ENCODE measurements at places on chromosomes 2 and 18. TPM values are rescaled to one million over a fixed set of nuclear protein-coding genes. Genes with fewer than 3 reads are reported as not detected.
A peak's percentile ranks its signal among the peaks of the same experiment; 100 is the strongest.

Gene IMPA2
- 128 TPM for total RNA-seq

DNA sequence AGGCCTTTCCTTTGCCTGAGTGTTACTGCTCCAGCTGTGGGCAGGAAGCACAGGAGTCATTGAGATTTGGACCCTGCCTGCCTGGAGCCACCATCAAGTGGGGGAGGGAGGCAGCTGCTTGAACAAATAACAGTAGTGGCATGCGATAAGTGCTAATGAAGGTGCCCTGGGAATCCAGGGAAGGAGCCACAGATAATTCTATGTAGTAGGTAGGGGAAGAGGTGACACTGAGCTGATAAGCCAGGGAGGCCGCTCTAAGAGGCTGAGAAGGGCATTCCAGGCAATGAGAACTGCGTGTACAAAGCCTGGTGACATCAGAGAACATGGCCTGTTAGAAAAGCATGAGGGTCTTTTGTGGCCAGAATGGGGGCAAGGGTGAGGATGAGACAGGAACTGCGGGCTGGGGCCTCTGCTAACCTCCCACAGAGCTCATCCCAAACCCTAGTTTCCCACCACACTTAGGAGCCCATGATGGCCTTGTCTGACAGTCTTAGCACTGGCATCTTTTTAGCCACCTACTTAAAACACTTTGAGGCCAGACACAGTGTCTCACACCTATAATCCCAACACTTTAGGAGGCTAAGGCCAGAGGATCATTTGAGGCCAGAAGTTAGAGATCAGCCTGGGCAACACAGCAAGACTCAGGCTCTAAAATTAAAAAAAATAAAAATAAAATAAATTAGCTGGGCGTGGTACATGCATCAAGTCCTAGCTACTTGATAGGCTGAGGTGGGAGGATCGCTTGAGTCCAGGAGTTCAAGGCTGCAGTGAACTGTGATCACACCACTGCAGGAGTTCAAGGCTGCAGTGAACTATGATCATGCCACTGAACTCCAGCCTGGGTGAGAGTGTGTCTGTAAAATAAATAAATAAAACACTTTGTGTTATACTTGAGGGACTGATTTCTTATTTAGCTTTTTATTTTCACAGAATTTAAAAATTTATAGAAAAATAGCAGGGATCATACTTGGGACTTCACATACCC lies 58.9 kb downstream of the TET3 start:
- DNase-seq, result no peak

Gene STAMBP
- 30.4 TPM for total RNA-seq

DNA sequence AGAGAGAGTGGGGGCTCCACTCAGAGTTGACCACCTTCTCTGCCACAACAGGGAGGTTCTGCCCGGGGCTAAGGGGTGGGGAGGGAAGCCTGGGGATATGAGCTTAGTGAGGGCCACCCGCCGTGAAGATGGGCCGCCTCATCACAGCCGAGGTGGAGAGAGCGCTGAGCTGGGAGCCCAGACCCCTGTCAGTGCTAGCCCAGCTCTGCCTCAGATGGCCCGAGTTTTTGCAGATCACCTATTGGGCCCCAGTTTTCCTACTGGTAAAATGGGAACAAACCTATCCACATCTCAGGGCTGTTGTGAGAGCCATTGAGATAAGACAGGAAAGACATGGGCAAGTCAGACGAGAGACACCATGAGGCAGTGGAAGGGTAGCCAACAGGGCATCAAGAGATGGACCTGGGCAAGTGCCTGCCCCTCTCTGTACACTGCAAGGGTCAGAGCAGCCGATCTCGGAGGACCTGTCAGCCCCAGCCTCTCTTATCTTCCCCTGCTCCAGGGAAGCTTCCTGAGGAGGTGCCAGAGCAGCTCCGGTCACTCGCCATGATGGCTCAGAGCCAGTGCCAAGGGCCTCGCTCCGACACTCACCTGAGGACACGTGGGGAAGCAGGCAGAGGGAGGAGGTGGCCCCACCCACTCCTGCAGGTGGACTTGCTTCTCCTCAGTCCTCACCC lies 88.9 kb downstream of the MCFD2 start:
- no peak for DNase-seq

GRCh38 chr2:111909079-111909478 lies 10.7 kb downstream of the MERTK start:
- DNase-seq, result no peak

Gene HDAC4
- 76.6 TPM for total RNA-seq

DNA sequence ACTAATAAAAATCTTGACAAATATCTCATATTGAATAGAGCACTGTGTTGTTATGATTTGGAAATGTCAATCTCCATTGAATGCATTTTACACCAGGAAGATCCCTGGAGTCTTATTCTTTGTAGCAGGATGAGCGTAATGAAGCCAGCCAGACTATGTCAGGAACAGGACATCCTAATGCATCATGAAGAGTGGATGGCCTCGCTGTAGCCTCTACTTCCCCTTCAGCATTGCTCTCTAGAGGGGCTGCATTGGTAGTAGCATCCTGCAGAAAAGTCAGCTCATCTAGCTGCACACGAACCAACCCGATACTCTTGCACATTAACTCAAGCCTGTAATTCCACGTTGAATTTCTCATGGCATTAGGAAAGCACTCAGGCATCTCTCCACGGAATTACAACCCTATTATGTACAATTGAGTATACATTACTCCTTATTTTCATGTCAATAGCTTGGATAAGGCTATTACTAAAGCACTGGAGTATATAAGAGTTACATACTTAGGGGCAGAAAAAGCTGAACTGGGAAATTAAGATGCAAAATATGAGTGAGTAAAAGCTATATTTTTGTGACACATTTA lies 76.1 kb downstream of the CMPK2 start:
- no peak for DNase-seq

DNA sequence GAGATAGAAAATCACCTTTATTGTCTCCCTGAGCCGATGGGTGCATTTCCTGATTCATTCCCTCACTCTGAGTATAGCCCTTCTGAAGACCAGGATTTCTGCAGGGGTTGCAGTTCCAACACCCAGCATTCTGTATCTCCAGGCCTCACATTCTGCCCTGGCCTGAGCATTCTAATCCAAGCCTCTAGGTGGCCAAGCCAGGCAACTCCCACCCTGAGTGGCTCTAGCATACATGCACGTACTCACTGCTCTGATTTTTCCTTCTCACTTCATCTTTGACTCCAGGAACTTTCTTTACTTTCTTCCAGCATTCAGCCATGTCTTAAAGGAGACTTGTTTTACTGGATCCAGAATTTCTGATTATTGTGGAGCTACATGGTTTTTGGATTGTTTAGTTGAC lies 100.7 kb upstream of the STK39 start:
- no peak for DNase-seq

Gene CHRNG
- not detected for total RNA-seq

DNA sequence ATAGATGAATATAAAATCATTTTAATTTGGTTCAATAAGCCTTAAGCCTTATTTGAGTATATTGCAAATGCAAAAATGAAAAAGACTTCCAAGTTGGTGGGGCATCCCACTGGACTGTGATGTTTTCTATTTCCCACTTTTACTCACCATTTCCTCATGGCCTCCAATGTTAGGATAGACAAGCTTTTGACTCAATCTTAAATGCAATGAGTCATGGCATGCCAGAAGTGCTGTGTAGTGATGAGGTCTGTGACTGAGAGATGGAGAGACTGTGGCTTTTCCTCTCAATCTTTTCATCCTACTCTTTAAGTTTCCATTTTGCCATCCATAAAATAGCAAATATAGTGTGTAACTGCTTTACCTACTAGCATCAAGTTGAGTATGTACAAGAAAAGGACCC lies 1401.2 kb upstream of the CELF4 start:
- DNase-seq, result no peak

- no peak for DNase-seq
Observed at GRCh38 chr2:12929758-12930157, 213.0 kb downstream of the TRIB2 start.

DNA sequence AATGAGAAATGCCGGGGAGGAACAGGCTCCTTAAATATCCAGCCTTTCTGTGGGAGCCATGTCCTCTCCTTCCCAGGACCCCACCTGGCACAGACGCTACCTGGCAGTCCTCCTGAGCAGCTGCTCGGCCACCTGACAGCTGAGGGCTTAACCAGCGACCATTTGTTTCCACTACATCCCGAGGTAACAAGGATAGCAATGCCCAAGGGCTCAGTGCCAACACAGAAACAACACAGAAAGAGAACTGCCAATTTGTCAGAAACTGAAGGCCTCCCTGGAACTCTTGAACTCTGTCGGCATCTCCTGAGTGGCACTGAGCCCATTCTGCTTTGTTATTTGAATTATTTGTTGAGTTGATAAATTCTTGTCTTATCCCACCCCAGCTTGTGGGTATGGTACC lies 122.2 kb upstream of the ARHGAP28 start:
- DNase-seq, result no peak

DNA sequence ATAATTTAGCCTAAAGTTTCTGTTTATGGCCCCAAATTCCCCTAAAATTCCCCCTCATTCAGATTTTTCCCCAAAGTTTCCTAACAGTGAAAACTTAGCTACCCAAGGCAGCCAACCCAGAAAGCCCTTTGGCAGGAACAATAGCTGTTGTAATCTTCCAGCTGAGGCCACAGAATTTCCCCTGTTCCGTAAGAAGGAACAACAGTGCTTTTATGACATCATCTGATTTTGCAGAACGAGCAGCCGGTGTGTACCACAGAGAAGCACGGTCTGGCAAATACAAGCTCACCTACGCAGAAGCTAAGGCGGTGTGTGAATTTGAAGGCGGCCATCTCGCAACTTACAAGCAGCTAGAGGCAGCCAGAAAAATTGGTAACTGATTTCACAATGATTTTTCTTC lies 6.3 kb downstream of the TNFAIP6 start:
- peak; percentile 87 for DNase-seq

Gene CCDC141
- total RNA-seq, result 2.0 TPM

GRCh38 chr2:45713136-45713535 lies 61.7 kb downstream of the PRKCE start:
- no peak for DNase-seq

- DNase-seq, result no peak
Observed at GRCh38 chr2:173654896-173655265, 300.2 kb downstream of the CDCA7 start.

Gene IL36G
- not detected for total RNA-seq

Gene ABCB11
- total RNA-seq, result not detected

DNA sequence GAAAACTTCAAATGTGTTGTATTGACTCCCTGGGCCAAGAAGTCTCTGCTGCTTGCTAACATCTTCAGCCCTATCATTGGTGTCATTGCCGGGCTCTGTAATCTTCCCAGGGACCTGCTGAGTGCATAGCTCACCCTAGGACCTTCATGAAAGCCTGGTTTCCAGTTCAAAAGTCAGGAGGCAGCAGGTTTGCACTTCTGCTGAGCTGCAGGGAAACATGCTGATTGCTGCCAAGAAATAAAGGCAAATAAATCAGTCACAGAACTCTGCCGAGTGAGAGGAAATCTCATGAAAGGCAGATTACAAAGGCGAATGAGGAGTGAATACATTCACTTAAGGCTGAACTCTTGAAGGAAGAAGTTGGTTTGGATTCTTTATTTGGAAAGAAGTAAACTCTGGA lies 1947.6 kb upstream of the CELF4 start:
- DNase-seq, result no peak

DNA sequence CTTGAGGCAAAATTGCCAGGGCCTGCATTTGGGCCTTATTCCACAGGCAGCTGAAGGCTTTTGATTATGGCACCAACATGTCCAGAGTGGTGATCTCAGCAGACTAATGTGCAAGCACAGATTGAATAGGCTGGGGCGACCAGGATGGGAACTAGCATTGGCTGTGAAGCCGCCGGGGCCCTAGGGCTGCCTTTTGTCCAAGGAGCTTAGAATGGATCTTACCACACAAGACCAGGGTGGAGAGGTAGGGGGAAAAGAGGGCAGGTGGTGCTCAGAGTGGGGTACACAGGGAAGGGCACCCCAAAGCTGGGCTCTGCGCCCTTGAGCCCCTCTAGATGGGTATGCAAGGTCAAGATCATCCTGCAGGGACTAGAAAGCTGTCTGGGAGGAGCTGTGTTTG lies 23.1 kb downstream of the PSD4 start:
- no peak for DNase-seq

- no peak for DNase-seq
Observed at GRCh38 chr2:38615237-38615636, 12.5 kb upstream of the HNRNPLL start.

GRCh38 chr2:73172963-73173362 lies 29.4 kb upstream of the NOTO start:
- no peak for DNase-seq

GRCh38 chr2:53508667-53509066 lies 258.9 kb upstream of the CHAC2 start:
- no peak for DNase-seq

DNA sequence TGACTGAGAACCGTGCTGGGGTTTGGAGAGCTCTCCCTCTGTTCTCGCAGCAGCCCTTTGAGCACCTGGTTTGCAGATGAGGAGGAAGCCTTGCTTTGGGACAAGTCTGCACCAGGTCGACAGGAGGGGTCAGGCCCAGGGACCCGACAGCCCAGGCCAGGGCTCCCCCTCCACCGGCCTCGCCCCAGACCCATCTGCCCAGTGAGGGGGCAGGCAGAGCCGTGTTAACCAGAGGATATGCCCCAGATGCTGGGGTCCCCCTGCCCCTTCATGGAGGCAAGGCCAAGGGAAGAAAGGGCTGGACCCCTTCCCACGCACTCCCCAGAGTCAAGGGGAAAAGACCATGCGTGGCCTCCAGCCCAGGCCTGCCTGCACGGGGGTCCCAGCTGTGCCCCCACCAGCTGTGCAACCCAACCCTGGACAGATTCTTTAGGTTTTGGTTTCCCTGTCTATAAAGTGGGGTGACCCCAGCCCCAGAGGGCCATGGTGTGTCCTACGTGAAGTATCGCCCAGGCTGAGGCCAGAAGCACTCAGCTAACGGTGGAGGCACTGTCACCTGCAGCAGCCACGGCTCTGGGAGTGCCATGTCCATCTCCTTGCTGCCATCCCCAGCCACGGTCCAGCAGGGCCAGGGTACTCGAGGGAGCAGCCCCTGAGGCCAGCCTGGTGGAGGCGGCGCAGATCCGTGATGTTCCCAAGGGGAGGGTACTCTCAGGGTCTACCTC lies 4.8 kb upstream of the SNED1 start:
- DNase-seq, result no peak

Gene UPP2
- total RNA-seq, result not detected

DNA sequence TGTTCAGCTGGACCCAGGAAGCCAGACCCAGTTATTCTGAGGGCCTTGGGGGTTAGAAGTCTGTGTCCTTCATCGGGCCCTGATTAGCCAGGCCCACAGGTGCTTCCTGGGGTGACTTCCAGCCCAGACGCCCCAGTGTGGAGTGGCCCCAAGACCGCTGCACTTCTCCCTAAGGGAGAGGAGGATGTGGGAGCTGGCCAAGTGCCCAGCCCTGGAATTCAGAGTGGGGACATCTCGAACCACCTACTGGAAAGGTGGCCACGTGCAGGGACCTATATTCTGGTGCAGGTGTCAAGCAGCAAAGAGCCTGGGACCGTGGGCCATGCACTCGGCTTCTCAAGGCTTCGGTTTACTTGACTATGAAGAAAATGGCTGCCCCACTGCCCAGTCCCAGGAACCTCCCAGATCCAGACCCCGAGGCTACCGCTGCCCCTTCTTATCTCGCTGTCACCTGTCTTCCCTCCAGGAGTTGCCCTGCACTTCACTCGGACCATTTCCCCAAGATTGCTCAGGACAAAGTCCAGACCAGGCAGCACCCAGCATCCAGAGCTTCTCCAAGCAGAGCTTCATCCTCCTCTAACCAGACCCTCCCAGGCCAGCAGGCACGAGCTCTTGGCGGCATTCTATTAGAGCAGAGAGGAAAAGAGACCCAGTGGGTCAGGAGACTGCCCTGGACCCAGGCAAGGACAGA lies 142.8 kb upstream of the ID2 start:
- no peak for DNase-seq

- no peak for DNase-seq
Observed at GRCh38 chr2:233847248-233847898, 7.0 kb downstream of the HJURP start.

Measured in vagina (tissue), 2 donors.